ENCODE measurements at places on chromosomes 7 and 10.

- DNase-seq, result no peak
Measured at GRCh38 chr10:57723305-57723704, 544.4 kb downstream of the IPMK start.

DNA sequence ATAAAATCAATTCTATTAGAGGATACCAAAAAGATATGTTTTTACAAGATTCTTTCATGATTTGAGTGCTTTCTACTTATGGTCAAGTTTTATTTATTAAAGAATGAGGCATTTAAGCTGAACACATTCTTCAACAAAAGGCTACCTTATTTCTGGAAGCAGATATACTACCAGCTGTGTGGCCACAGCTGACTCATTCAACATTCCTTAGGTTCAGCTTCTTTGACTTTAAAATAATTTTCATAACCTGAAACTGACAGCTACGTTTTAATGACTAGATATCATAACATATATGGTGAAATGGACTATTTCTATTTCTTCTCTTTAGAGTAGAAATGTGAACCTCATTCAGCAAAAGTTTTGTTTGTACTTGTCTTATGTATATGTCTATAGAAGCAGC is 414.2 kb upstream of the SEMA3C start:
- DNase-seq, result no peak

DNA sequence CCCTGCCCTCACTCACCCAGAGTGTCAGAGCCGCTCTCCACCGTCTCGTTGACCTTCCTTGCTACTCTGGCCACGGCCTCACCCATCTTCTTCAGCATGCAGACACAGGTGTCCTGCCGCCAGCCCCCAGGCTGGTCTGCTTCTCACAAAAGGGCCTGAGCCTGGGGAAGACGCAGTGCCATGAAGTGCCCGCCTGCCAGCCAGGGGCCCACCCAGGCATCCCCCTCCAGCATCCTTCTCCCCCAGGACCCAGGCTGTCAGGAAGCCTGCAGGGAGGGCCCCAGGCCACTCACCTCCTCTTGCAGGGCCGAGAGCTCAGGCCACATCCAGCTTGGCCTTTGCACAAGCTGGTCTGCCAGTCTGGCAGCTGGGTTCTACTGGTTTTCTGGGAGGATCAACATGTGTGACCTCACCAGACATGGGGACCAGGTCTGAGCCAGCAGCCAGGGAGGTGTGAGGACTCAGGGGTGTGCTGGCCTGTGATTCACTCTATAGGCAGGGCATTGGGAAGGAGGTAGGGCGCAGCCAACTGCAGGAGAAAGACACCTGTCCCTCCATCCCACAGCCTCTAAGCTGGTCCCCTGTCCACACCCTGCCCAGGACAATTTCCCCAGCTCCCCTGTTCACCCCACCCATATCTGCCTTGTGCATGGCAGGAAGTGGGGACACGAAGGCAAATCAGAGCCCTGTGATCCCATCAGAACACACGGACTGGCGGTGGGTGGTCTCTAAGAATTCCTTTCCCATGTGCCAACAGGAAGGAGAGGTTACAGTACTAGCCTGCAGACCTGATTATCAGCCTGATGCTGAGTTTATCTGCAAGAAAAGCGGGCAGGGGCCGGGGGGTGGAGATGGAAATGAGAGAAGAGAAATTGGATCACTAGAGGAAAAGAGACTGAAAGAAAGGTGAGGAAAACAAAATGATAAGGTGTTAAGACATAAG is 5.7 kb downstream of the LRRC20 start:
- no peak for DNase-seq

GRCh38 chr7:16801111-16801542 is 3.7 kb downstream of the AGR2 start:
- no peak for DNase-seq

DNA sequence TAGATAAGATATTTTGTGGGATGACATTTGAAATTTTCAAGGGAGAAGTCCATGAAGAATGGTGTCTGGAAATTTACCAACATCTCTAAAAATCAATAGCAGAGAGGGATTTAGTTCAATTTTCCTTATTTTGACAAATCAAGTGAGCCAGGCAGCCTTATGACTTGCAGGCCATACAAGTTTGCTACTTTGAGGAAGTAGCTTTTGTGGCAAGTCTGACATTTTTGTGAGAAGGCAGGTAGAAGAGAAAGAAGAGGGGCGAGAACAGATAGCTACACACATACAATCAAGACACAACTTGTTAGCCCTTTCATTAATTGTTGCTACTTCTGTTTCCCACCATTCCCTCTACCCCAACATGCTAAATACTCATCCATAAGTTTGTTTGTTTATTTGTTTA is 74.5 kb upstream of the OIT3 start:
- no peak for DNase-seq

DNA sequence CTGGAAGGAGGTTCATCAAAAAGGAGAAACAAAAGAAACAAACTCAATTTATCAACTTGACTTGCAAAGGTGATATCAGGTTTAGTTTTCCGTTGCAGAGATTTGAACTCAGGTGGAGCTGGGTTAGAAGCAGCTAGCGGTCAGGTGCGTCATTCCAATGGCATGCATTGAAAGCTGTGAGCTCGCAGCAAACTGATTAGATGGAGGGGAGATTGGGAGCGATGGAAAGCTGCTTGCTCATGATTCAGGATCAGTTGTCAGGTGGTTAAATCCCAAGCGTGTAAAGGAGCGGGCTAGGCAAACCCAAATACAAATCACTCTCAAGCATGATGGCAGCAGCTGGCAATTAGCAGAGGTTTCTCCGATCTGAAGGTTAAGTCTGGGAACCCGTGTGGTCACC is 49.3 kb upstream of the AFAP1L2 start:
- DNase-seq, result no peak

- DNase-seq, result no peak
Measured at GRCh38 chr7:25662841-25663800, 434.8 kb upstream of the NPVF start.

- DNase-seq, result no peak
Measured at GRCh38 chr7:139328375-139328774, 12.8 kb upstream of the FMC1 start.

DNA sequence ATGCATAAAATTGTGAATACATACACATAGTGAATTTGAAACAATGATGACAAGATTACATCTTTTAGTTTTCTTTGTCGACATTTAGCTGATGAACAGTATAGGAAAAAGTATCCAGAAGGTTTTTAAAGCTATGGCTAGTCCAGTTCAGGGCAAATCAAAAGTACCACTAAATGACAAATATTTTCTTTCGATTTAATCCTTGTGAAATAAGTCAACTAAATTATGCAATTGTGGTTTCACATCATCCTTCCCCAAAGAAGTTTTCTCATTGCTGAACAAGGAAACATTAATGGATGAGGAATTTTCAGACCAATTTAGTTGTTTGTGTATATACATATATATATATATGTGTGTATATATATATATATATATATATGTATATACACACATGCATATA is 774.0 kb downstream of the DNAJB9 start:
- no peak for DNase-seq

GRCh38 chr7:70598976-70599375 is 533.0 kb upstream of the GALNT17 start:
- no peak for DNase-seq

GRCh38 chr10:75694790-75695189 is 263.4 kb downstream of the LRMDA start:
- no peak for DNase-seq

GRCh38 chr10:131821378-131822012 is 79.3 kb upstream of the PPP2R2D start:
- DNase-seq, result no peak

DNA sequence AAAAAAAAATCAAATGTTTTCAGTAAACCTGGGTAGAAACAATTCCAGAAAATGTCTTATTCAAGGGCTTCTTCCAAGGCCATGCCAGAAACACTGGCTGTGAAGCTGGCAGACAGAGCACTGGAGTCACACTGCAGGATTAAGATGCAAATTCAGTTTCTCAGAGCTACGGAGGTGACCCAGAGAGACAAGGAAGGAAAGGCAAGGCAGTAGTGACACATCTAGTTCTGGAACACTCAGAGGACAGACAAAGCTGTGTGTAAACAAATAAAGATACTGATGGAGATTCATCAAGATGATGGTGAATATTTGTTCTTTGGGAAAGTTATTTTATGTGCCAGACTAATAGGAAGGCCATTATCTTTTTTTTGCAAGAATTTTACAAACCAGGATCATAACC is 608.3 kb upstream of the C7orf33 start:
- DNase-seq, result no peak

DNA sequence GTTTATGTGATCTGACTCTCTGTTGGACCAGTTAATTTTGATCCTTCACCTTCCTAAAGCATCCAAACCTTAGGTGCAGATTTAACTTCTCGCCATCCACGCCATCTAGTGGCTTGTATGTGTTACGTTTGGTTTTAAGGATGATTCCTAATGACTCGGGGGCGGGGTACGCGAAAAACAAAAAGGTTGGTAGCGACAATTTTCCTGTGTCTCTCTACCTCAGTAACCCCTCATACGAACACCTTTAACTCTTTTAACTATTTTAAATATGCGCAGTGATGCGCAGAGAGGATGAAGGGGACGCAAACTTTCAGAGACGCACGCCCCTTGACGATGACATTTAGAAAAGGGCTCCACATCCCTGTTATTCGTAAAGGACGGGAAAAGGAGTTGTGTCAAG is 714 bp upstream of the KCND2 start:
- DNase-seq, result no peak

DNA sequence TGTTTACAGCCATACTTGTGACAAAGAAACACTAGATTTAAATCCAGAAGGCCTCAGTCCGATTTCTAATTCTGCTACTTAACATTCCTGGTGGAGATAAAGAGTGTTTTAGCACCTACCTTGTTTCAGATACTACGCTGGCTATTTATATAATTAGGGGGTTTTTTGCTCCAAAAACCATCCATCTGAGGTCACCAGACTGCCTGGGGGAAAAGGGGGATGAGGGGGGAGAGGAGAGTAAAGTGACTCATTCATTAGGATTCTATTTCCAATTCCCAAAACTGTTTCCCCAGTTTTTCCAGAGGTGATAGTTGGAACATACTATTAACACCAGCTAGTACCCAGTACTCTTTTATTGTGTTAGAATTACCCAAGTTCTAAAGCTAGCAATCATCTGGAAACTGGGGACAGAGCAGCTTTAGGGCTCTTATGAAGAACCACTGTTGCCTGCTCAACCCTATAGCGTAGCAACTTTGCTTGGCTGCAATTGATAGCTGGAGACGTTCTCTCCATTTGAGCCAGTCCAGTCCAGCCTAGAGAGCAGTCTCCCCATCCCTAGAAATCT is 6.6 kb downstream of the GCC1 start:
- no peak for DNase-seq

DNA sequence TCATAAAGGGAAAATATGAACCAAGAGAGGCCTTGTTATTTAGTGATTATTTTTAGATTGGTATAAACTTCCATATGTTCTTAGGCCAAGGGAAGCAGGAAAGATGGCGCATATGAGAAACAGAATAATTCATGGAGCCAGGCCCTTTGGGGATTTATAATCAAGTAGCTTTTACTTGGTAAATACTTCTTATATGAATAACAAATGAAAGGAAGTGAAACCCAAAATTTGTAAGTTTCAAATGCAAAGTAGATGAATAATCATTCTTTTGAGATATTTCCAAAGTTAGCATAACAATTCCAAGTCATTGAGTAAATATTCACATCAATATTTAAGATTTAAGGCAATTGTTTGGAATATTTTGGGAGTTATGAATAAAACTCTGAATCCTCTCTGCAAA is 13.9 kb upstream of the OPTN start:
- no peak for DNase-seq

GRCh38 chr10:3324612-3325038 is 152.0 kb upstream of the PITRM1 start:
- DNase-seq, result no peak

DNA sequence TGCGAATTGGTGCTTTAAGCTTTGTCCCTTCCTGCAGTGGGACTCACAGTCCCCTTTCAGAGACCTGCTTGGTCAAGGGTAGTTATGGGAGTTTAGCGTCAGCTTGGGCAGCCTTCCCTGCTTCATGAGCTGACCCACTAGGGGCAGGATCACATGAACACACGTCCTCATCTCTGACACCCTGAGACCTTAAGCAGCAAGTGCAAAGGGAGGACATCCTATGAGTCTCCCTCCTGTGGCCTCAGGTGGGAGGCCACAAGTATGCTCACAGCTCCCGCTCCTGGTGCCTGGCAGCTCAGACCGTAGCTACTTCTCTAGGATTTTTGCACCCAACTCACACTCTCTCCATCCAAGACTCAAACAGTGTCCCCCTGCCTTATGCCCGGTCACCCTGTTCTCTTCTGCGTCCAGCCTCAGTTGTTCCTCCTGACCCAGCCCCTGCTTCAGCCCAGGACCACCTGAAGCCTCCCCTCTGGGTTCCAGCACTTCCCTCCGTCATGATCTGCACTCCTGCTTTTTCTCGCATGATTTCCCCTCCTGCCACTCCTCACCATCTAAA is 136.6 kb upstream of the FAM20C start:
- DNase-seq, result no peak

DNA sequence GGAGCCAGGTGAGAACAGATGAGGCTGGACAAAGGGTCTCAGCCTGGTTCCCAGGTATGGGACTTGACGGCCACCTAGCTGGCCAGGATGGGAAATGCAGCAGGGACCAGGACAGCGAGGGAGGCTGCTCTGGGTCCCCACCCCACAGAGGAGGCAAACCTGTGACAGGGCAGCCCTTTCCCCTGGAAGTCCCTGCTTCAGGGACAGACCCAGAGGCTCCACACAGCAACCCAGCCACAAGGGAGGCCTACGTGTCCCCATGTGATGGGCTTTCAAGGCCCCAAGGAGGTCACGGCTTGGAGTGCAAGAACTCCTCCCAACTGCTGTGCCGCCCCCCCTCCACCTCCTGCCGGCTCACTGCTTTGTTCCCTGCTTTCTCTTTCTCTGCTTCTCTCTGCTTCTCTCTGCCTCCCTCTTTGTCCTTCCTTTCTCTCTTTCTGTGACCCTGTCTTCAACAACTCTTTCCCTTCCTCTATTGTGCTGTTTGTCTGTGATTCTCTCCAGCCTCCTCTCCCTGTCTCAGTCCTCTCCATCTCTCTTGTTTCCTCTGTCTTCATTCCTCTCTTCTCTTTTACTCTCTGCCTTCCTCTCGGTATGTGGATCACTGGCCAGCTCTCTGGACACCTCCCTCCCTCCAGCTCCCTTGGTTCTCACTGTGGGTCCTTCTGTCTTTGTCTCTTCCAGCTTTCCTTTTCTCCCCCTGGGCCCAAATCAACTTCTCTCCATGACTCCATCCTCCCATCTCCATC is 9.6 kb upstream of the EIF5AL1 start:
- DNase-seq, result no peak

GRCh38 chr7:155551785-155552611 is 5.6 kb upstream of the CNPY1 start:
- DNase-seq, result no peak

GRCh38 chr10:63409465-63410027 is 56.2 kb downstream of the JMJD1C start:
- DNase-seq, result no peak

- no peak for DNase-seq
Measured at GRCh38 chr7:43394441-43395130, 188.3 kb upstream of the STK17A start.

Measured in stimulated activated CD8-positive, alpha-beta memory T cell treated with anti-CD3 and anti-CD28 coated beads, Interleukin-15, amount 100 ng/mL, for 24 hours (primary cell).